ENCODE measurements at places on chromosomes 11 and 22. TPM values are rescaled to one million over a fixed set of nuclear protein-coding genes. Genes with fewer than 3 reads are reported as not detected.

SLC37A2 gene
- total RNA-seq: 0.70 TPM

KRTAP5-7 gene
- not detected for total RNA-seq

NNMT gene
- 1,634 TPM for total RNA-seq

TRIM6 gene
- total RNA-seq: 9.2 TPM

DDTL gene
- total RNA-seq: 1.2 TPM

GVQW3 gene
- total RNA-seq: 0.47 TPM

PATE2 gene
- not detected for total RNA-seq

LDLRAD3 gene
- total RNA-seq: 38.0 TPM

OR51B4 gene
- total RNA-seq: not detected

ACRV1 gene
- total RNA-seq: not detected

USP2 gene
- total RNA-seq: 0.58 TPM

NLRP6 gene
- total RNA-seq: not detected

SLC25A18 gene
- 0.60 TPM for total RNA-seq

CNTF gene
- 0.17 TPM for total RNA-seq

OR4X1 gene
- total RNA-seq: not detected

MRGPRF gene
- 24.3 TPM for total RNA-seq

CRYAB gene
- total RNA-seq: 88.3 TPM

FOSL1 gene
- 4.9 TPM for total RNA-seq

LIN7C gene
- total RNA-seq: 15.7 TPM

MS4A6E gene
- not detected for total RNA-seq

TRIM66 gene
- total RNA-seq: 1.2 TPM

KCTD17 gene
- 33.7 TPM for total RNA-seq

PKP3 gene
- total RNA-seq: 11.9 TPM

KCNE3 gene
- 8.5 TPM for total RNA-seq

SCN3B gene
- under 0.01 TPM for total RNA-seq

PIWIL4 gene
- total RNA-seq: 0.82 TPM

RAB38 gene
- 3.8 TPM for total RNA-seq

NOX4 gene
- 0.12 TPM for total RNA-seq

WT1 gene
- 30.3 TPM for total RNA-seq

PKNOX2 gene
- 5.9 TPM for total RNA-seq

SDHD gene
- 92.3 TPM for total RNA-seq

SLC1A2 gene
- total RNA-seq: 2.0 TPM

TRIM51 gene
- total RNA-seq: not detected

MUC5B gene
- not detected for total RNA-seq

GDPD4 gene
- not detected for total RNA-seq

IL10RA gene
- not detected for total RNA-seq

TYR gene
- total RNA-seq: not detected

LYVE1 gene
- total RNA-seq: not detected

RCOR2 gene
- total RNA-seq: 7.8 TPM

PARVB gene
- 53.9 TPM for total RNA-seq

UNC93B1 gene
- total RNA-seq: 26.6 TPM

RNF214 gene
- 9.4 TPM for total RNA-seq

ALKBH8 gene
- total RNA-seq: 7.4 TPM

ARHGAP8 gene
- total RNA-seq: 0.26 TPM

APOBEC3B gene
- total RNA-seq: 0.23 TPM

RFPL2 gene
- not detected for total RNA-seq

PCNX3 gene
- total RNA-seq: 35.4 TPM

MS4A3 gene
- total RNA-seq: not detected

F2 gene
- total RNA-seq: not detected

UVRAG gene
- total RNA-seq: 12.9 TPM

CDHR5 gene
- total RNA-seq: not detected

ACR gene
- not detected for total RNA-seq
